ENCODE measurements at places on chromosomes 2 and 18.

GRCh38 chr2:19859565-19859964, 42.2 kb downstream of the TTC32 start:
- no peak for DNase-seq

- no peak for DNase-seq
Measured at GRCh38 chr2:62293490-62294271, 97.8 kb downstream of the B3GNT2 start.

DNA sequence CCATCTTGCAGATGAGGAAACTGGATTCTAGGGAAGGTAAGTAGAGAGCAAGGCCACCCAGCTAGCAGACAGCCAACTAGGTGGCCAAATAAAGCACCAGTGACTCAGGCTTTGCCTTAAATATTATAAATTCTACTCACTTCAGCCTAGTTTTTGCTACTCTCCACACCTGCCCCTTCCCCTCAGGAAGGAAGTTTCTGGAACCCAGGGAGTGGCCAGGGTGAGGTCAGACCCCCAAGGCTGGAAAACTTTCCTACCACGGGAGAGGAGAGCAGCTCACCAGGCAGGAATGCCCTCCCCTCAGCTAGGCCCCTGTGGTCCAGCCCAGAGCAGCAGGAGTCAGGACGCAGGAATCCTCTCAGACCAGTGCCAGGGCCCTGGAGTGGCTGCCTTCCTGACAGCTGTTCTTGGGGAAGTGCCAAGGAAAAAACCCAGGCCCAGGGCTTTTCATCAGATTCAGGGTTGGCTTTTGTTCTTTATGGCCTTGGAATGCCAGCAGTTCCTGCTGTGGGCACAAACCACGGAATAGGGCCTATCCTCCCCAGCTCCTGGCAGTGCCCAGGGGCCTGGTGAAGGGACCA, 5.1 kb upstream of the PAX8 start:
- no peak for DNase-seq

GRCh38 chr2:12504443-12504842, 212.3 kb upstream of the TRIB2 start:
- no peak for DNase-seq

- no peak for DNase-seq
Measured at GRCh38 chr2:38178556-38179419, 102.8 kb upstream of the CYP1B1 start.

DNA sequence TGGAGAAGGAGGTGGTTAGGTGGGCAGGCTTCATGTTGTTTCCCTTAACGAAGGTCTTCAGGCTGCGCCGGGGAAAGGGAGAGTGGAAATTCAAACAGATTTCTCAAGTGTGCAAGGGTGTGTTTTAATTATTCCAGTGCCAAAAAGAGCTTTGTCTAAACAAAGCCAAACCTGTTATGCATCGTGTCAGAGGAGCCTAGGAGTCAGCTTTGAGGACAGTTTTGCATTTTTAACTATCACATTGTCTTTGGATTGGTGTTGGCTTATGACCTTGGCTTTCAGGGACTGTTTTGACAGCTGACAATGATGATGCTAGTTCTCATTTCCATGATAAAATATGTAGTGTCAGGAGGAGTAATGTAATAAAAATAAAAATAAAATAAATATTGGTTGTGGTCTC, 144.8 kb downstream of the LDLRAD4 start:
- no peak for DNase-seq

DNA sequence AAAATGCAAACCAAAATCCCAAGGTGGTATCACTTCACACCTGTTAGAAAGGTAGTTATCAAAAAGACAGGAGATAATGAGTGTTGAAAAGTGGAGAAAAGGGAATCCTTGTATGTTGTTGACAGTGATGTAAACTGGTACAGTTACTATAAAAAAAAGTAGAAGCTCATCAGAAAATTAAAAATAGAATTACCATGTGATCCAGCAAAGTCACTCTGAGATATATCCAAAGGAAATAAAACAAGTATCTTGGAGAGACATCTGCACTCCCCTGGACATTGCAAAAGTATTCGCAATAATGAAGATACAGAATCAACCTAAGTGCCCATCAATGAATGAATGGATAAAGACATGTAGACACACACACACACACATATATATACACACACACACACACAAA, 208.3 kb upstream of the PIEZO2 start:
- DNase-seq = no peak

- no peak for DNase-seq
Measured at GRCh38 chr18:79511671-79512301, 116.1 kb downstream of the NFATC1 start.

DNA sequence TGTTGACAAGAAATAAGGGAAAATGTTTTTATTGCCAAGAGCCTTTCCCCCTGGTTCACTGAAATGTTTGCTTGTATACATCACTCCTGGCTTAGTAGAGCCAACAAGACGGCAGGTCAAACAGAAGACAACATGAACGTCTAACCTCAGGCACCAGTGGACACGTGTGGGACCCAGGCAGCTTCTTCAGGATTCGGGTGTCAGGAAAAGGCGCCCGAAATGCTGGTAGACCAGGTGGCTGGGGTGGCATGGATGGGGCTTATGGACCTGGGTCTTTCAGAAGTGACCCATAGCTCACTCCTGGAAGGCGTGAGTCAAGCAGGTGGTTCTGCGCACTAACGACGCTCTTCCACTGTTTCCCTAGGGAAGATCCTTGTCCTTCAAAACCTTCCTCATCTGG, 23.3 kb upstream of the NFATC1 start:
- DNase-seq = no peak

Data from stimulated activated CD4-positive, alpha-beta T cell treated with anti-CD3 and anti-CD28 coated beads, Interleukin-15, amount 100 ng/mL, for 1 hour (primary cell).